ENCODE measurements at places on chromosomes 5 and 9. TPM values are rescaled to one million over a fixed set of nuclear protein-coding genes. Genes with fewer than 3 reads are reported as not detected.
A peak's percentile ranks its signal among the peaks of the same experiment; 100 is the strongest.

CHSY3 gene
- total RNA-seq: 11.8 TPM

- no peak for DNase-seq
Measured at GRCh38 chr5:151755383-151755782, 3.0 kb downstream of the ATOX1 start.

DNA sequence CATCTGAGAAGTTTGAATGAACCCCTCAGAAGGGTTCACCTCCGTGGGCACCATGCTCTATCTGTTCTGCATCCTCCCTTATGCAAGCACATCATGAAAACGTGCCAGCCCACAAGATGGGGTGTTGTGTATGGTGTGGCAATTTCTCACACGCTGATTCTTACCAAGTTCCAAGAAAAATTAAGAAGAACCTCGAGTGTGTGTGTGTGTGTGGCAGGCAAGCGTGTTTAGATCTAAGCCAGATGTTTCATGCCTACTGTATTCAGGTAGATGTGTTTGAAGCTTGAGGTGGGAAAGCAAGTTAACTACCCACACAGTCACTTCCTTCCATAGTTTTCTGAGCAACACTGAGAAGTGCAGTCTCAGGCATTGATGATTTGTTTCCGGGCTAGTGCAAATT is 77.7 kb upstream of the GNA14 start:
- no peak for DNase-seq

- peak; percentile 57 for DNase-seq
Measured at GRCh38 chr9:72856972-72857623, 95.8 kb downstream of the ALDH1A1 start.

- DNase-seq: no peak
Measured at GRCh38 chr5:51379331-51379700, 3.9 kb upstream of the ISL1 start.

DNA sequence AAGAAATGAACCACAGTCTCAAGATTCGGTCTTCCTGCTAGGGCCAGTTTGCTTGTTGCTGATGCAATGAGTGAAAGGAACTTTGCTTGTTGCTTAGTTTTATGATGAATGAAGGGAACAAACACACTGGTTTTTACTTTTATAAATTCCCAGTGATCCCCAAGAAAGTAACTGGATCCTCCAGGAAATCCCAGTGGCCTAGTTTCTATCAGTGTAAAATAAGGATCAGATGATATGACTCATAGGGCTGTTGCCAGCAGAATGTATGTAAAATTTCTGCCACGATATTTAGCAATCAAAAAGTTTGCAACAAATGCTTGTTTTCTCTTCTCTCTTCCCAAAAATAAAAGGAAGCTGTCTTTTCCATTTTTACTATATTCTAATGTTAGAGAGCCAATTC is 160.1 kb upstream of the CDKN2B start:
- DNase-seq: peak; percentile 58
